ENCODE measurements at places on chromosomes 3 and 15.

DNA sequence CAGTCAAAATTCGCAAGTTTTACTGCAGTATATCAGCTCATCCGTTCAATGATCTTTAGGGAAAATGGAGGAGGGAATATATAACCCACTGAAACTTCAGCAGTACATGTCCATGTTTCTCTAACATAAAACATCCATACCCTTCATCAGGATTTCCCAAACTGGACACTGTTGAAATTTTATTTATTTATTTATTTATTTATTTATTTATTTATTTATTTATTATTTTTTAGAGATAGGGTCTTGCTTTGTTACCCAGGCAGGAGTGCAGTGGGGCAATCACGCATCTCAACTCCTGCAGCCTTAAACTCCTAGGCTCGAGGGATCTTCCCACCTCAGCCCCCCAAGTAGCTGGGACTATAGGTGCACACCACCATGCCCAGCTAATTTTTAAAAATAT, 14.8 kb upstream of the HLTF start:
- DNase-seq: no peak

DNA sequence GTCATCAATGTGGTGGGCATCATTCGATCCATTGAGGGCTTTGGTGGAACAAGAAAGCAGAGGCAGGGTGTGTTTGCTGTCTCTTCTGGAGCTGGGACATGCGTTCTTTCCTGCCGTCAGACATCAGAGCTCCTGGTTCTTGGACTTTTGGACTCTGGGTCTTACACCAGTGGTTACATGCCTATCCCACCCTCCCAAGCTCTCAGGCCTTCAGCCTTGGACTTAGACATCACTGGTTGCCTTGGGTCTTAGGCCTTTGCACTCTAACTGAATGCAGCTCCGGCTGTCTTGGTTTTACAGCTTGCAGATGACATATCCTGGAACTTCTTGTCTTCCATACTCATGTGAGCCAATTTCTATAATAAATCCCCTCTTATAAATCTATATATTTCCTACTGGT, 8.1 kb upstream of the MASP1 start:
- DNase-seq: no peak

DNA sequence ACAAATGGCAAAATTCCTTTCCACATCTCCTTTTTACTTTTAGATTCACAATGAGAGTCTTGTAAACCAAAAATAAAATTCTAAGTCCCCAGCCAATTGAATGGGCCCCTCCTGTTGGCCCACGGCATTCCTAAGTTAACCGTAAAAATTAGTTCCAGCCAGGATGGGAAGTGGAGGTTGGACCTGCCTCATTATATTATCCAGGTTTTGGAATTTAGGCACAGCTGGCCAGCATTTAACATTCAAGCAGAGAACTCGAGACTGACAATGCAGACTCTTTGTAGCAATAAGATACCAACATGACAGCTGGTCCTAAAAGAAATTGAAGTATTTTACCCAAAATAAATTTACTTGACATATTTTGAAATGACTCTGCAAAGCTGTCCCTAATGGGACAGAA, 321.0 kb upstream of the NAALADL2 start:
- DNase-seq: no peak

DNA sequence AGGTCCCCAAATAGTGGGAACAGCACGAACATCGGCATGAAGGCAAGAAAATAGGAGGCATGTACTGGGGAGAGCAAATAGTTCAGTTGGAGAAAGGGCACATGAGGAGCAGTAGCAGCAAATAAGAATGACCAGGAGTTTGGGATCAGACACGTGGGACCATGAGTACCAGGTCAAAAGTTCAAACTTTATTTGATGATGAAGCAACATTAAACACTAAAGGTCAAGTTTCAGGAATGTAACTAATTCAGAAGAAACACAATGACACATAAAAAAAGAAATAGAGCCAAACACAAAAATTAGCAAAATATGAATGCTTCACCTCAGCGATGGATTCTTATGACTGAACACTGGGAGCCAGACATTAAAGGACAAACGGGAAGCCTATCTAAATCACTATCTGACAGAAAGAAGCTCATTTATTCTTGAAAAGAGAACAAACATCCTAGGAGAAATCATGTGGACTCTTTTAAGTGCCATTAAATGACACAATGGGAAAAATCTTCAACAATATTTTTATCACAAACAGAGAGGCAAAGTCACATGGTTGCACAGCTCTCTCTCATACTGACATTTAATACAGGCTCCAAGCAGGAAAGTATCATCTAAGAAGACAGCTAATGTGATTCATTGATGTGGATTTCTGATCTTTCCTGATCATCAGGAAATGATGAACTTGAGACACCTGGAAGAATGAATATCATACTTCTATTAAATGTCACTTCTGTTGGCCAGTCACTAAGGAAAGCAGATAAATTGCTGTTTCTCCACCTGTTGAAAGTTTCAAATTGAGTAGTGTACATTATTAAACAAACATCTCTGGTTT, 216.9 kb upstream of the THBS1 start:
- no peak for DNase-seq

- DNase-seq: no peak
These were observed 22.7 kb downstream of the ARIH1 start for GRCh38 chr15:72496783-72497182.

DNA sequence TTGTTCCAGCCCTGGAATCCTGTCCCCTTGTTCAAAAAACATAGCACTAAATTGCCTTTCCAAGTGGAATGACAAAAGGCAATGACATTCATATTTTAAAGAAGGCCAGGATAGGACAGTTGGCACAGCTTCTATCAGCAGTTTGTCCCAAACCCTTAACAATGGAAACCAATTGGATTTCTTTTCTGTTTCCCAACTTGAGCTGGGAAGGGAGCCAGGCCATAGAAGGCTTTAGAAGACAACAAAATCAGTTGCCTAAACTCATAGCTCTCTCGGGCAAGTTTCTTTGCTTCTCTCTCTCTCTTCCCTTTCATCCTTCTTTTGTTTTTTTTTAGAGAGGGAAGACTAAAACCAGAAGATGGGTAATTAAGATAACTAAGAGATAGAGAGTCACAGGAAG, 227.7 kb upstream of the TPRG1 start:
- no peak for DNase-seq

- peak; percentile 49 for DNase-seq
These were observed 75.8 kb downstream of the LRIG1 start for GRCh38 chr3:66425032-66425431.

DNA sequence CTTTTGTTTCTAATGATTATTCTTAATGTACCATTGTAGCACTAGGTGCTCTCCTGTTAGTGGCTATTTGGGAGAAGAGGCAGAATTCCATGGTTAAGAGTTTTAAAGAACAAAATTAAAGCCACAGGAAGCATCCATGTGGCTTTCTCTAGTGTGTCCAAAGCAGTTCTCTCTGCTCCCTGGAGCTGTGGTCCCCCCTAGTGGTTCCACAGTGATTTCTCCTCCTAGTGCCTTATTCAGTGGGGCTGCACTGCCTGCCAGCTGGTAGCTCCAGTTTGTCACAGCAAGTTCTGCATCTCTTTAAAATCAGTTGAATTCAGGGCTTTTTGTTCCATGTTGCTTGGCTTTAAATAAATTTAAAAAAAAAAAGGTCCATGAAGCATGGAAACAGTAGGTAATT, 39.6 kb upstream of the FAM98B start:
- DNase-seq: peak; percentile 90

DNA sequence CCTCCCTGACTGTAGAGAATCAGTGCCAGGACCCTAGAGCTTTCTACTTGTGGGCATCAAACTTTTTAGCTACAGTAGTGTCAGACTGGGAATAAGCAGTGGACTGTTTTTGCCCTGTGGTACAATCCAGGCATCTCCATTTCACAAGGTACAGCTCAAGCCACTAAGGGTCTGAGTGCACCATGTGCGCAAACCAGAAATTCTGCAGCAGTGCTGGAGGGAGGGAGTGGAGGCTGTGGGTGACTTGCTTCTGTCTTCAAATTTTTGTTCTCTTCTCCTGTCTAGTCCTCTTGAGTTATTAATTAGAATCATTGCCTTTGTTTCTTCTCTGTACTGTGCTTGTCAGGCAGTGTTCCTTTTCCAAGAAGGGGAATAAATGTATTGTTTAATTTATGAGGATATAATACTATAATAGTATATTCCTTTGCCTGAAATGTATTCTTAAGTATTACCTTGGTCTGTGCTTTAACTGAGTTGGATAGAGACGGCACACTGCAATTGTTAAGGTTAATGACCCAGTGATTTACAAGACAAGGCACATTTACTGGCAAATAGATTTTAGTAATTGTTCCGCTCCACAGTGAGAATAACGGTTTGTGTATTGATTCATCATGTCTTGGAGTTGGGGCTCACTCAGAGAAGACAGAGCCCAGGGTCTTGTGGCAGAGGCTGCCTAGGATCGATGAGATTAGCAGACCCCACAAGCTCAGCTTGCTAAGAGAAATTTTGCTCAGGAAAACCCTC, 390.6 kb upstream of the CFAP20DC start:
- no peak for DNase-seq

DNA sequence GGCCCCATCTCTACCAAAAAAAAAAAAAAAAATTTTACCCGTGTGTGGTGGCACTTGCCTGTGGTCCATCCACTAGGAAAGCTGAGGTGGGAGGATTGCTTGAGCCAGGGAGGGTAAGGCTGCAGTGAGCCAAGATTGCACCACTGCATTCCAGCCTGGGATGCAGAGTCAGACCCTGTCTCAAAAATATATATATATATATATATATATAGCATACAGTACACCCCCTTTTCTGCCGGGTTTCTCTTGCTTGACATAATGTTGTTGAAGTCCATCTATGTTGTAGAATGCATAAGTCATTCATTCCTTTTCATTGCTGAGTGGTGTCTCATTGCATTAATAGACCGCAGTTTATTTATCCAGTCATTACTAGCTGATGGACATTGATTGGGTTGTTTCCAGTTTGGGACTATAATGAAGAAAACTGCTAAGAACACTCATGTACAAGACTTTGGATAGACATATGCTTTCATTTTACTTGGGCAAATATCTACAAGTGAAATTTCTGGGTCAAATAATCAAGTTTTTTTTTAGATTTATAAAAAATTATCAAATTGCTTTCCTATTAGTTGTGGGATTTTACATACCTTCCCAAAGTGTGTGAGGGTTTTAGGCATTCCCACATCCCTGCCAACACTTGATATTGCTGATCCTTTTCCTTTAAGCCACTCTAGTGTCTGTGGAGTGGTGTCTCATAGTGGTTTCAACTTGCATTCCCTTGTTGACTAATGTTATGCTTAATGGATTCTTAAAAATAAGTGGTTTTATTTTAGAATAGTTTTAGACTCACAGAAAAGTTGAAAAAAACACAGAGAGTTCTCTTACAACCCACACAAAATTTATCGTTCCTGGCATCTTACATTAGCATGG, 2.1 kb upstream of the PRR20G start:
- no peak for DNase-seq

DNA sequence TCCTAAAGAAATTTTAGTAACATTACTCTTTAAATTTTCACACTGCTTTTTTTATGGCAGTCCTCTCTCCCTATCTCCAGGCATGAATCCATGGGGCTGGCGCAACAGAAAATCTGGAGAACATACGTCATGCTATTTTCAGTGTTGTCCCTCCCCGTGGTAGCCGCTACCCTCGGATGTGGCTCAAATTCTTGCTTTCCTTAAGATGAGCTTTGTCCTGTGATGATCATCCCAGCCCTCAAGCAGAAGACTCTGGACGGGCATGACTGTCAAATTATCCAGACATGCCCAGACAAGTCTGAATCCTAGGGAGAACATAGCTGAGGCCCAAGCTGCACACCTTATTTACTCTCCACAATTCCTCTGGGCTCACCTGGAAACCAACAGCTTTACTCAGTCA, 49.1 kb downstream of the FMN1 start:
- no peak for DNase-seq

GRCh38 chr3:33128706-33129105, 14.9 kb downstream of the CRTAP start:
- no peak for DNase-seq

DNA sequence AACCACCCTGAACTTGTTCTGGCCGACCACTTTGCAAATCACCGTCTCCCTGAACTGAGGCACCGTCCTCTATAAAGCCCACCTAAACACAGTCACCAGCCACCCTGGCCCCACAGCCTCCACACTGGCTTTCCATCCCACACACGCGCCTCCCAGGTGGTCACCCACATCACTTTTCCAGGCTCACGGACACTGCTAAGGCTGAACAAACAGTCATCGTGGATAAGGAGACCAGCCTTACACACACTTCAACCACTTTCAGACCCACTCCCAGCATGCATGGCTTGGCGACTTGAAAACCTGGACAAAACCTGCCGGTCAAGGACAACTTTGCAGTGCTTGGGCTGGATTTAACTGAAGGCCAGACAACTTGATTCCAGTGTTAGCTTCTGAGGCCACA, 8.4 kb downstream of the CHSY1 start:
- no peak for DNase-seq

DNA sequence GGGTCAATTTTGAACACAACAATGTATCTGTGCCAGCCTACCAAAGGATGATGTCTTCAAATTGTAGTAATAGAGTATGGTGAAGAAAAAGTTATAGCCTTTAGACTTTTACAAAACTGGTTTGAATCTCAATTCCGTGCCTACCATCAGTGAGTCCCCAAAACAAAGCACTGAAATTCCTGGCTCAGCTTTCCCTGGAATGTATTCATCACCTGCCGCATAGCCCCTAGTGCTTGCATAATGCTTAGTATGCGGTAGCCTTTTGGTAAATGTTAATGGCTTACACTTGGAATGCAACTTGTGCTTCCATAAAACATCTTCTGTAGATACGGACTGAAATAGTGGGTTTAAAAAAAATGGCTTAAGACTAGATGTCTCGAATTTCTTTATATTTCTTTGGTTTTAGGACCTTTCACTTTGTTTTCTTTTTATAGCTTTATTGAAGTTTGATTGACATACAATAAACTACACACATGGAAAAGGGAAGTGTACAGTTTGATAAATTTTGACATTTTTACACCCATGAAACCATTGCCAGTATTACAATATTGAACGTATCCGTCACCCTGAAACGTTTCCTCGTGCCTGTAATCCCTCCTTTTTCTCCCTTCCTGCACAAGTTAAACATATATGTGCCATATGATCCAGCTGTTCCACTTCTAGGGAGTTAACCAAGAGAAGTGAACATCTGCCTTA, 12.1 kb downstream of the SACM1L start:
- DNase-seq: no peak

GRCh38 chr3:170642882-170643601, 57.2 kb upstream of the SLC7A14 start:
- peak; percentile 91 for DNase-seq

GRCh38 chr15:72170691-72171090, 26.9 kb downstream of the GRAMD2A start:
- DNase-seq: no peak

DNA sequence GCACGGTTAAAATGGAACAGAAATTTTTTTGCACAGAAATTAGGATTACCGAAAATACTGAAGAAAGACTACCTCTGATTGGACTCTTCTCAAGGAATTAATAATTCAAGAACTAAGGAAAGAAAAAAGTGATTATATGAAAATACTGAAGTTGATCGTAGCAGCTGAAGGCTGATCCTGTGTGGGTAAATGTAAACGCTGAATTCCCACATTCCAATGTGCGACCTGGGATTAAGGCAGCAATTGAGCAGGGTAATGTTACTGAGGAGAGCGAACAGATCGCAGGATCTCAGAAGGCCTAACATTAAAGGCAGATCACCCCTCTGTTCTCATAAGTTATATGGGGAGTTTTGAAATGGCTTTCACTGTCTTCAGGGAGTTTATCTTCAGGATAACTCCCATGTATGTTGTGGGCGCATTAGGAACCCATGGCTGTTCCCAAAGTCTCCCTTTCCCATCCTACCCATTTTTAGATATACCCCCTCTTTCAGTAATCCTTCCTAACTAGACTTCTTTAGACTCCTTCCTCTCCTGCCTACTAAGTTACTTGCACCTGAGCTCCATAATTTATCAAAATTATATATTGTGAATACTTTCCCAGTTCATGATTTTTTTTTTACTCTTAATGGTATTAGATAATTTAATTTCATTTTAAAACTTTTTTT, 1.0 kb upstream of the UBL7 start:
- no peak for DNase-seq

Measured in Ammon's horn (tissue), 1 donor.